ENCODE measurements at places on chromosomes 1 and 21. TPM values are rescaled to one million over a fixed set of nuclear protein-coding genes. Genes with fewer than 3 reads are reported as not detected.

Gene TBCE
- total RNA-seq: 59.9 TPM

Gene OR2T12
- not detected for total RNA-seq

Gene DHRS3
- total RNA-seq: 9.1 TPM

Gene CREB3L4
- total RNA-seq: 13.4 TPM

Gene TNFRSF18
- 1.2 TPM for total RNA-seq

Gene SERTAD4
- total RNA-seq: 14.2 TPM

Gene HLX
- total RNA-seq: not detected

Gene C21orf58
- total RNA-seq: 7.9 TPM

Gene DMRTA2
- not detected for total RNA-seq

Gene MANEAL
- total RNA-seq: 31.3 TPM

Gene TRABD2B
- total RNA-seq: not detected

Gene CELA3A
- not detected for total RNA-seq

- no peak for DNase-seq
Measured at GRCh38 chr1:42186152-42186551, 21.6 kb upstream of the GUCA2A start.

GRCh38 chr1:158611916-158612315 is 6.8 kb downstream of the OR10Z1 start:
- DNase-seq: no peak

DNA sequence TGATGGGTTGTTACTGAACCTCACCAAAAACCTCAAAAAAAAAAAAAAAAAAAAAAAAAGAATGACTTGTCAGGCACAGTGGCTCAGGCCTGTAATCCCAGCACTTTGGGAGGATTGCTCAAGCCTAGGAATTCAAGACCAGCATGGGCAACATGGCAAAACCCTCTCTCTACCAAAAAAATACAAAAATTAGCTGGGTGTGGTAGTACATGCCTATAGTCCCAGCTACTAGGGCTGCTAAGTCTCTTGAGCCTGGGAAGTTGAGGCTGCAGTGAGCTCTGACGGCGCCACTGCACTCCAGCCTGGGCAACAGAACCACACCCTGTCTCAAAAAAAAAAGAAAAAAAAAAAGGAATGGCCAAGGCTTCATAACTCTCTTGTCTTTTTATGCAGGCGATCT is 11.1 kb downstream of the CHAF1B start:
- no peak for DNase-seq

DNA sequence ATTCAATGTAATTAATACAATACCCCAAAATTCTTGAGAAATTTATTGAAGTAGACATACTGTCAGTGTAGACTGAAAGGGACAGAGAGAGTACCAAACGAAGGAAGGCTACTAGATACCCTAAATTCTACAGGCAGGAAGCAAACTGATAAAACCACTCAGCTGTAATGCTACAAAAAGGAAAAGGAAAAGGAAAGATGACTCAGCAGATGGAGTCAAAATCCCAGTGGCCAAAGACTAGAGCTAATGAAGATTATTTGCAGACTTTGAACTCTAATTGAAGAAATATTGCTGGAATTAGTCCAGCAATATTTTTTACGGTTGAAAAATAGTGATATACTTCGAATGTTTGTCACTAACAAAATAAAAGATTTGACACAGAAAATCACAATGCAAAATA is 671.9 kb downstream of the BRINP3 start:
- no peak for DNase-seq

GRCh38 chr1:169511316-169512005 is 25.7 kb upstream of the SLC19A2 start:
- DNase-seq: no peak

- no peak for DNase-seq
Measured at GRCh38 chr1:40901886-40902852, 40.0 kb upstream of the CITED4 start.

DNA sequence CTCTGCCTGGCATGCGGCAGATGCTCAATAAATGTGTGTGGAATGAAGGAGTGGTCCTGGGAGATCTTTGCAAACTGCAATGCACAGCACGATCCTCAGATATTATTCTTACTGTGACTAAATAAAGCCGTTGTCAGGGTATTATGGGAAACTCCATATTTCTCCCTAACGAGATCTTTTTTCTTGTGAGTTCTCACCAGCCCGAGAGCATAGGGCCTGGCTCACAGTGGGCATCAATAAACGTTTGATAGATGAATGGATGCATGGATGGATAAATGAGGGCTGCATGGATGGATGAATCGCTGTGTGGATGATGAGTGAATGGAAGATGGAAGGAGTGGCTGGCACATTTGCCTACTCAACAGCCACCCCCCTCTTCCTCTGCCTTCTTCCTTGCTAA is 69.6 kb downstream of the SDC3 start:
- DNase-seq: no peak

DNA sequence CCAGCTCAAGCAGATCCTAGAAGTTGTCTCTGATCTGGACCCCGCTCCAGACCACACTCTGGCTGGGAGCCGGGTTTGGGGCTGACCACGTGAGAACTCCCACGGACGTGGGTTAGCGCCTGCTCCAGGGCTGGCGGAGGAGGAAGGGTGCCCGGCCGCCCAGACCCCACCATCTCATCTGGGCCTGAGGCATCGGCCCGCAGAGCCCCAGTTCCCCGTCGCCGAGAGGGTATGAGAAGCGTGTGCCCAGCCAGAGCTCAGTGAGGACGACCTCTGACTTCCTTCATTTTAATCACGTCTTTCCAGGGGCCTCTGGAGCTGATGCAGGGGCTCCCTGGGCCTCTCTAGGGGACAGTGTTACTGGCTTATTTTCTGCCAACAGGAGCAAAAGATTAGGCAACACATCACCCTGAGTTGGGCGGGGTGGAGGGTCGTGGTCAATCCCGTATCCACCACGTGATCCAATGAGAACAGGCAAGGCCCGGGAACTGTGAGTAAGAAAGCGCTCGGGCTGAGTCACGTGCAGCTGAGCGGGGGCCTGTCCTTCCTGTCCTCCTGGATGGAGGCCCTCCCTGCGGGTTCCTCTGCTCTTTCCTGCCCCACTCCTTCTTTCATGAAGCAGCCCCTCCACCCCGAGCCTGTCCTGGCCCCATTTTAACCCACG is 81.1 kb downstream of the SIK1 start:
- DNase-seq: no peak

- DNase-seq: no peak
Measured at GRCh38 chr21:31220575-31220974, 123.5 kb downstream of the TIAM1 start.

GRCh38 chr1:3454811-3455618 is 550 bp downstream of the ARHGEF16 start:
- DNase-seq: peak; percentile 8

DNA sequence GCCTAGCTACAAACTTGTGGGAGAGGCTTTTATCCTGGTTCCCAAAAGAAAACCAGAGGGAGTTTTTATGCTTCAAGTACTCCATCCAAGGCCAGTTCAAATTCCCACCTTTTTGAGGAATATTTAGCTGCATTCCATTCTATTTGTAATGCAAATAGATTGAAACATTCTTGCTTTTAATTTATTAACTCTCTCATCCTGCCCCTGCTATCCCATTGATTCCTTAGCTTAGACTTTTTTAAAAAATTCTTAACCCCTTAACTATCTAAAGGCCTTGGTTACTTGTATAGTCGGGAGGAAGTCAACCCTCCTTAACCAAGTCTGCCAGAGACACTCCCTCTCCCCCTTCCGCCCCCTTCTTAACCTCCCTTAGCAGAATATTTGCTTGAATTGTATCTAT is 2.5 kb upstream of the MOV10 start:
- no peak for DNase-seq

DNA sequence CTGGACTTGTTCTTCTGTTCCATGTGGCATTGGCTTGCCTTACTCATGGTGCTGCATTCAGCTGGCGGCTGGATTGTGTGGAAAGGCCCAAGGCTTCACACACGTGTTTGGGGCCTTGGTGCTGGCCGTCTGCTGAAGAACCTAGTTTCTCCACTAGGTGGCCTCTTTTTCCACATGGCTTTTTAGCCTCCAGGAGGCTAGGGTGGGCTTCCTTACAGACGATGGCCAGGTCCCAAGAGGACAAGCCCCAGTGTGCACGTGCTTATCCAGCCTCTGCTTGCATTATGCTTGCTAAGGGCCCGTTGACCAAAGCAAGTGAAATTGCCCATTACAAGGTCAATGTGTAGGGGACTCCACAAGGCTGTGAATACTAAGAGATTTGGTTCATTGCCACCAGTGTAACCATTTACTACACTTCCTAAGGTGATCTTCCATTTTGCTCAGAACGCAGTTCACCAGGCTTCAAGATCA is 47.5 kb upstream of the FOXO6 start:
- no peak for DNase-seq

DNA sequence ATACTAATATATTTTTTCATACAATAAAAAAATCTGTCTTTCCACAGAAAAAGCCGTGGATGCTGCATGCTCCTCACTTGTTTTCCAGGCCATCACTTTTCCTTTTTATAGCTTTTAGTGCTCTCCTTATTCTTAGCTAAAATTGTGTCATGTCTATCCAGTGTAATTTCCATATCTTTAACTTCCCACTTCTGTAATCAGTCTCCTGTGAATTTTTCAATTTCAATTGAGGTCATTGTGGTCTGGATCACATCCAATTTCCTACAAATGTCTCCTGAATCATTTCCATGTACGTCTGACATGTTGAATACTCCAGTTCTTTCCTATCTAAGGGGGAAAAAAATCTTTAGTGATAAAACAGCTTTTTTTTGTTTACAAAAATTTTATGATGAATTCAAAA is 838.2 kb upstream of the B3GALT2 start:
- DNase-seq: peak; percentile 27

- no peak for DNase-seq
Measured at GRCh38 chr1:225823811-225824261, 13.9 kb downstream of the EPHX1 start.

DNA sequence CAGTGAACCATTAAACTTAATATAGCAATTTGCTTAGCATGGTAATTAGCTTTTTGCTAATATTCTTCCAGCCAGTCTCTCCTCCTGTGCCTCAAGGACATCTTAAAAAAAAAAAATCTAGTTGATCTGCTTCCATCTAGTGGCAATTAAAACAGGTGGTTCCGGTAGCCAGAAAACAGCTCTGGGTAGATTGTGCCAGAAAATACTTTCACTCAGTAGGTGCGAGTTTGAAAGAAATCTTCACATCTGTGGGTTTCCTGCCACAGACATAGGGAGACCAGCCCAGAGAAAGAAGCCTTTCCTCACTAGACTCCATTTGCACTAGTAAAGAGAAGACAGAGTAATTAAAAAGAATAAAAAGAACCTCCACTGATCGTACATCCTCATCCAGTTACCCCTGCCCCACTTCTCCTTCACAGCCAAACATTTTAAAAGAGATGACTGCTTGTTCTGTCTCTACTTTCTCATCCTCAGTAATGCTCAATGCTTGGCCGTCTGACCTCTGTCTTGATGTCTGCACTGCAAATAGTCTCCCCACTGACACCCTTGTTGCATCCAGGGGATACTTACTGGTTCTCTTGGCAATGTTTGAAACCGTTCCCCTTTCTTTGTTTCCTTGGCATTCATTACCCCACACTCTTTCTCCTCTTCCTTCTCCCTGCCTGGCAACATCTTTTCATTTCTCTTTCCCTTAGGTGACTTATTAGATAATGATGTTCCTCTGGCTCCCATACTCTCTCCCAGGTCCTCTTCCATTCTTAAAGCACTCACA is 16.9 kb downstream of the SELL start:
- peak; percentile 6 for DNase-seq

DNA sequence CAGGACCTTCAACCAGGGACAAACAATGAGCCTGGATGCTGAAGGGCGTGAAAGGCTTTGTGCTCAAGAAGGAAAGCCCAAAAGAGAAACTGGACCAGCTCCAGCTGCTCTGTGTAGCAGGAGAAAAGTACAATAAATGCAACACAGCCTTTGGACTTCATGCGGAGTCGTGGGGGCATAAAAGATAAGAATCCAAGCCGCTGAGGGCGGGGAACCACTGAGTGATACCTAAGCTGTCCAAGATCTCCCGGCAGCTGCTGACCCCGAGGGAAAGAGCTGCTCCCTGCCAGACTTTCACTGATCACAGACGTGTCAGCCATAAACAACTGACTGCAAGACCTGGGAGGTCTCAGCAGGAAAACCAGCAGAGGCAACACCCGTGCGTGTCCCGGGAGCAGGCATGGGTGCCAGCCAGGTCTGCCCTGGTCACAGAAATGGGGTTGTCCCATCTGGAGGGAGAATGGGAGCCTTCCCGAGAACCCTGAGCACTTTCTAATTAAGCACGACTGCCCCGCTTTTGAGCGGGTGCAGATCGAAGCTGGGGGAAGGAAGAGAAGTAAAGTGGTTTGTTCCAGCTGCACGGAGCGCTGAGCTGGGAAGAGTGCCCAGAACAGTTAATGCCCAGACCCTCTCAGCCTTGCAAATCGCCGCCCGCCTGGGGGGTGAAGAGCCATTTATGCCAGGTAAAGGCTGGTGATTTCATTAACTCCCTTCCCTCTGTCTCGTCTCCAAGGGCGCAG is 68.3 kb upstream of the TARDBP start:
- no peak for DNase-seq

- no peak for DNase-seq
Measured at GRCh38 chr1:172185211-172185610, 235.3 kb upstream of the C1orf105 start.

DNA sequence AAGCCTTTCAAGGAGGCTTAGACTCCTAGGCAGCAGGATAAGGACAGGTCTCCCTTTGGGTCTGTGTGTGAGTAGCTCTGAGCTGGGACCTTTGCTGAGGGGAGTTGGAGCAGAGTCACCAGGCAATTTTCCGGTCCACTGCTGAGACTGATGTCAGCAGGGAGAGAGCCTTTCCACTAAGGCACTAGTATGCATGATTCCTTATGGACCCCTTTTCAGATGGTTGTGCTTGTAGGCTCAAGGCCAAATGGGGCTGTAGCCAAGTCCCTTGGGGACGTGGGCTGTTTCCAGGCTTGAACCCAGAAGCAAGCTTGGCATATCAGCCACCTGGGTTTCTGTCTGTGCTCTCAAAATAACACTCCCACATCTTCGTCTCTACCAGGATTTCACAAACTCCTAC is 73.0 kb downstream of the CCDC18 start:
- no peak for DNase-seq

GRCh38 chr21:40187946-40188654 is 320.9 kb downstream of the PCP4 start:
- DNase-seq: no peak

- no peak for DNase-seq
Measured at GRCh38 chr1:190252046-190252445, 225.6 kb downstream of the BRINP3 start.

DNA sequence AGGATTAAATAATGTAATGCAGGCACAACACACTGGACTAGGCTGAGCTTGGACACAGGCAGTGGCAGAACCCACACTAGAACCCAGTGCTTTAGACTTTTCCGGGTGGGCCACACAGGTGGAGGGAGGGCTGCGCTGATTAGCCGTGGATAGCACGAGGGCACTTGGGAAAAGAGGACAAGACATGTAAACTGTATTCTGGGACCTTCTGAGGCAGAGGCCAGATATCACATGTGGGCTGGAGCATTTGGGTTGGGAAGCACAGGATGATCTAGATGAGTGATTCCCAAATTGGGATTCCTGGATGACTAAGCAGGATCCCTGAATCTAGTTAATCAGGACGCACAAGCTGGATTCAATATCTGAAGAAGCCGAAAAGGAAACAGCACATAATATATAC is 20.3 kb upstream of the A3GALT2 start:
- DNase-seq: no peak
